ENCODE measurements at places on chromosomes 13 and 19.

- DNase-seq, result no peak
These were observed 228.6 kb downstream of the LMO7 start for GRCh38 chr13:75864718-75865117.

- DNase-seq, result no peak
These were observed 141.2 kb downstream of the URI1 start for GRCh38 chr19:30083125-30083681.

GRCh38 chr13:114043421-114044053 is 69.7 kb upstream of the C13orf46 start:
- no peak for DNase-seq

DNA sequence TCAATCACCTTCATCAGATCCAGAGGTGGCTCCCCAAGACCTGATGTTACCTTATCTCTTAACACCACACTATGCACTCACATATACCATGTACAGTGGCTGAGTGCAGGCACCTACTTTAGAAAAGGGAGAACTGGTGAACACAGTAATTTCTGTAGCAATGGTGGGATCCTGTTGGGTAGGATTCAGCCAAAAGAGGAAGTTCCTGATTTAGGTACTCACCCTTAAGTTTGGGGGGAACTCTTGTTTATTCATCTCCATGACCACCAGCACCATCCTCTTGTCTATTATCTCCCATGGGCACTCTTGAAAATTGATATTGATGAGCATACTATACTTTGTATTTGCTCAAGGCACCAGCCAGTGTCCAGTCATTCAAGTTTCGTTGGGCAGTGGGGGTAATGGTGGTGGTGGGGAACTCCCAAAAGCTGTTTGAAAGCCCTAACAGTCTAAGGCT is 324.4 kb downstream of the LMO7 start:
- DNase-seq, result no peak

DNA sequence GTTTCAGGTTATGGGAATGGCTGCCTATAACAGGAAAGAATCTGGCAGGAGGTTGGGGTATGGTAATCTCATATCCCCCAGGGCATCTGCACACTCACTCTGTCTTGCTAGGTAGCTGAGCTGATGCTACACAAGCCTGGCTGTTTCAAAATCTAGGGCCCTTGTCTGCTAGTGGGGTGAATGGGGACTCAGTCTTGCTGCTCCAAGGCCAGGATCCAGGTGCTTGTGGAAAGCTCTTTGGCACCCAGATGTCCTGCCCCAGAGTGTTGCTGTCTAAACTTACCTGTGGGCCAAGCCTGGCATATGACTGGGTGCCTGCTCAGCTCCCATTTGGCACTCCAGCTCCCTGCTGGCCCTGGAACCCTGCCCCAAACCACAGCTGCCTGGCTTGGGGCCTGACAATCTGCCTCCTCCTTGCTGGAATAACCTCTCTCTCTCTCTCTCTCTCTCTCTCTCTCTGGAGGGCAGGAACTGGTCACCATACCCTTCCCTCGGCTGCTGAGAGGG is 158.1 kb upstream of the TSC22D1 start:
- DNase-seq, result no peak
